H7 (cell line): ENCODE measurements at places on chromosomes 1 and 21.

DNA sequence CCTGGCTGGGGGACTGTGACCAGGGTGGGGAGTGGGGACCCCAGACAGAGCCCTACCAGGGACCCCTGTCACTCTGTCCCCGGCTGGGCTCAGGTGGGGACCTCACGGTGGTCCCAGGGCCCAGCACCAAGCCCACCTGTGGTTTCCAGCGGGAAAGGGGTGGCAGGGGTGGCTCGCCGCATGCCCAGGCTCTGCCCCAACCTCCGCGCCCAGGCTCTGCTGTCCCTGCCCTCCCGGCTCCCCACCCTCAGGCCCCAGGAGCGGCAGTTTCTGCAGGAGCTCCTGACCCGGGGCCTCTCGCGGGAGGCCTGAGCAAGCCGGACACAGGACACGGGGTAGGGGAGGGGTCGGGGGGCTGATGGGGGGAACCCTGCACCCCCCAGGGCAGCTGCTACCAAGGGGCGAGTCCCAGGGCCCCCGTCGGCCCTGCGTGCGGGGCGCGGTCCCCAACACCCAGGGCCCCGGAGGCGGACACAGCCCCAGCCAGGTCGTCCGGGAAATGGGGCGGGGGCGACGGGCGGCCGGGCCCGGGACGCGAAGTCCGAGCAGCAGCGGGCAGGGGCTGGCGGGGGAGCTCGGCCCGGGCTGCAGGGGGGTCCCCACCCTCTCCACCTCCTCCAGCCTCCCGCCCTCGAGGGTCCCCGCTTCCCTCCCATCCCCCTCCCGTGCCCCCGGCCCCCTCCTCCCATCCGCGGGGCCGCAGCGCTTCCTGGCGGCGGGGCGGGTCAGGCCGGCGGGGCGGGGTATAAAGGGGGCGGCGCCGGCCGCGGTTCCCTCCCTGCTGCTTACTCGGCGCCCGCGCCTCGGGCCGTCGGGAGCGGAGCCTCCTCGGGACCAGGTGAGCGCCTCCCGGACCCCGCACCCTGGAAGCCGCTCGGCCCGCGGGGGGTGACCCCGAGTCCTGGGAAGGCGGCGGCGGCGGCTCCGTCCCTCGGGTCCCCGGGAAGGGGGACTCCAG, at the start of gene COL6A2:
TSS of gene COL6A2 (plus strand) at position 777 of the 958 bp plus-strand sequence.
- DNase-seq: peak; percentile 98

DNA sequence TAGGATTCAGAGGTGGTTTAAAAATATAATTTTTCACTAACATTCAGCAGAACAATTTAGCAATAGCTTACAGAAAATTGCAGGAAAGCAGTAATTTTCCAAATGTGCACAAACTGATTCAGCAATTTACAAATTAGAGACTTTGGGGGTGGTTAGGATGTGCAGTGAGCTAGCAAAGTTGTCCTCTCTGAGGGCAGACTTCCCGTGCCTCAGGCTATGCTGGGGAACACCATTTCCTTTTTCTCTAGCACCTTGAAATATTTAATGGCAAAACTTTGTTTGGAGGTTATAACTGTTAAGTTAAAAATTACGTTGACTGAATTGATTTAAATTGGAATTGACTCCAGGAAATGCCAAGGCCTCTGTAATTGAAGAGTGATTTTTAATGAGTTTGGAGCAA, 258.9 kb downstream of the PTBP2 start:
- DNase-seq: no peak

GRCh38 chr1:8345621-8346415, 27.9 kb downstream of the SLC45A1 start:
- DNase-seq: no peak

GRCh38 chr1:38558500-38559445, 300.8 kb downstream of the RRAGC start:
- peak; percentile 89 for DNase-seq

- peak; percentile 32 for DNase-seq
These were observed 90.9 kb downstream of the SLC30A10 start for GRCh38 chr1:219837274-219837993.
